Activated naive CD4-positive, alpha-beta T cell (primary cell): ENCODE measurements at places on chromosomes 1 and 21.

GRCh38 chr1:67777440-67777839 is 55.8 kb downstream of the GNG12 start:
- DNase-seq, result no peak

DNA sequence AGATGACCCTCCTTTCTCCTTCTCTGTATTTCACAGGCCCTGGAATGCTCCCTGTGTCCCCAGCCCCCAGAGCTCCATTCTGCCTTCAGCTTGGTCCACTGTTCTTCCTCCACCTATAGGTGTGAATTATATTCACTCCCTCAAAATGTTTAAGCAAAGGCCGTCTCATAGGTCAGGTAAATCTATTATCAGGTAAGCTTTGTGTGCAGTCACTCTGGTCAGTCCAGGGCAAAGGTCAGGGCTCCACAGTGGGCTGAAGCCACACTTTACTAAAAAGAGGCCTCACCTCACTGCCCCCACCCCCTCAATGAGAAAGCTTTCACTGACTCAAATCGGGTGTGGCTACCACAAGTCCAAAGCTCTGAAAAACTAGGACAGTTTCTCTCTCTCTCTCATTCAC is 65.9 kb downstream of the DNTTIP2 start:
- DNase-seq, result no peak

GRCh38 chr1:43058545-43059360 is 100.1 kb upstream of the SLC2A1 start:
- DNase-seq, result no peak

DNA sequence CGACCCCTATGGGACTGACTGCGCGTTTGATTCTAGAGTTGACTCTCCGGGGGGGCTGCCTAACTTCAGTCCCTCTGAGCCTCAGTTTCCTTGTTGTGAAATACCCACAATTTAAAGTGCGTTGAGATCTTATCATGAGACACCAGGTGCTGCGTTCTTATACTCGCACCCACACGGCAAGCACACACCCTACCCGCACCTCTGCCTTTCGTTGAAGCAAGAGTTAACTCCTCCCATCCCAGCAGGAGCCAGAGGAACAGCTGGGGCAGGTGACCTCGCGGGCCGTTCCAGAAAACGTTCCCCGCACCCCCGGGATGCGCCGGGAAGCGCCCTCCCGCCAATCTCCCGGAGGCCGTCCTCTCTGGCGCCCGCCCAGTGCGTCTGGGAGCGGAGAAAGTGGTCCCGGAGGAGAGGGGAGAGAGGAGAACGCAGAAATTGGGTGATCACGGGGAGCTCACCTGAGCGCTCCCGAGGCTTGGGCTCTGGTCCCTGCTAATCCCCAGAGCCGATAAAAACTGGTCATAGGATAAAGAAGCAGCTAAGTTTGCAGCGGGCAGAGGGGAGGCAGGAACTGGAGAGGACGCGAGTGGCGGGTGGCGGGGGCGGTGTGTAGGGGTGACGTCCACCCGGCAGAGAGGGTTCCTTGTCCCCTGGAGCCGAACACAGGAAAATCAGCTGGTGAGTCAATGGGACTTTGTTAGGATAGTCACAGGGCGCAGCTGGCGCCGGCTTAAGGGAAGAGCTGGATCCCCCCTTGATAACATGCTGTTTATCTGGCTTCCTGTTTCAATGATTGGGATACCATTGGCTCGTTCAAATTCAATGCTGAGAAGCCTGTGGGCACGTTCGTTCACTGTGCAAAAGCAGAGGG is 869 bp downstream of the NAV1 start:
- DNase-seq, result no peak

DNA sequence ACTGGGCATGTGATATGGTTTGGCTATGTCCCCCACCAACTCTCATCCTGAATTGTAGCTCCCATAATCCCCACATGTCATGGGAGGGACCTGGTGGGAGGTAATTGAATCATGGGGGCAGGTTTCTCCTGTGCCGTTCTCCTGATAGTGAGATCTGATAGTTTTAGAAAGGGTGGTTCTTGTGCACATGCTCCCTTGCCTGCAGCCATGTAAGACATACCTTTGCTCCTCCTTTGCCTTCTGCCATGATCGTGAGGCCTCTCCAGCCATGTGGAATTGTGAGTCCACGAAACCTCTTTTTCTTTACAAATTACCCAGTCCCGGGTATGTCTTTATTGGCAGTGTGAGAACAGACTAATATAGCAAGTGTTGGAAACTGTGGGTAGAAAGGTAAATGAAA is 99.5 kb upstream of the HMCN1 start:
- DNase-seq, result no peak

- DNase-seq, result no peak
These were observed 99.6 kb downstream of the ZZZ3 start for GRCh38 chr1:77582905-77583304.

DNA sequence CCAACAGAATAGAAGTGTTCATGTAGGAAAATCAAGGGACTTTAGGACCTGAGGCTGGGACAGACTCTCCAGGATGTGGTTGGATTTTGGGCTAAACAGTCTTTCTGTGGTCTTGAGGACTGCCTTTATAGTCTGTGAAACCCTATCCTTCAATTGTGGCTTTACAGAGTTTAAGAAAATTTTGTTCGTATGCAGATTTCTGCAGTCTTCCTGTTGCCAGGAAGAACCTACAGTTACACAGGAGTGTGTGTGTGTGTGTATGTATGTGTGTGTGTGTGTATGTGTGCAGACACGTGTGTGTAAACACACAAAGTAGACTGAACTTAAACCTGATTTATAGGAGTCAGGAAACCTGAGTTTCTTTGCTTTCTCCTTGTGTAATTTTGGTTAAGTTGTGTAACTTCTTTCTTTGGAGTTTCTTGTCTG is 22.8 kb downstream of the NEK7 start:
- no peak for DNase-seq

DNA sequence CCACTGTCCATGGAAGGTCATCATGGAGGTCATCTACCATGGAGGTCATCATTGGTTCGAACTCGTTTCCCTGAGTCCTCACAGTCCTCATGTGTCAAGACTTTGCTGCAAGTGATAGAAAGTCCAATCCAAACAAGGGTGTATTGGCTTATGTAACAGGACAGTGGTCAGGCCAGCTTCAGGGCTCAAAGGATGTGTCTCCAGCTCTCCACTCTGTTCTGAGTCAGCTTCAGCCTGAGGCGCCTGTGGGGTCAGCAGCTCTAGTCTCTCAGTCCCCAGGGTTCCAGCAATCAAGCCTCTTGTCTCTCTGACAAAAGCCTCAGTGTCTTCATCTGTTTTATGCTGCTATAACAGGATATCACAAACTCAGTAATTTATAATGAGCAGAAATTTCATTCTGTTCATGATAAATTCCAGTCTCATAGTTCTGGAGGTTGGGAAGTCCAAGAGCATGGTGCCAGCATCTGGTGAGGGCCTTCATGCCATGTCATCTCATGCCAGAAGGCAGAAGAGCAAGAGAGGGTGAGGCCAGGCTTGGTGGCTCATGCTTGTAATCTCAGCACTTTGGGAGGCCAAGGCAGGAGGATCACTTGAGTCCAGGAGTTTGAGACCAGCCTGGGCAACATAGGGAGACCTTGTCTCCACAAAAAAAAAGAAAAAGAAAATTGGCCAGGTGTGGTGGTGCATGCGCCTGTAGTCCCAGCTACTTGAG is 19.5 kb downstream of the A3GALT2 start:
- no peak for DNase-seq
